ENCODE measurements at places on chromosomes 5 and 9.

GRCh38 chr5:91176288-91177016 lies 206.7 kb downstream of the ARRDC3 start:
- DNase-seq = no peak

- DNase-seq = no peak
Observed at GRCh38 chr5:10623305-10623910, 59.5 kb downstream of the ANKRD33B start.

DNA sequence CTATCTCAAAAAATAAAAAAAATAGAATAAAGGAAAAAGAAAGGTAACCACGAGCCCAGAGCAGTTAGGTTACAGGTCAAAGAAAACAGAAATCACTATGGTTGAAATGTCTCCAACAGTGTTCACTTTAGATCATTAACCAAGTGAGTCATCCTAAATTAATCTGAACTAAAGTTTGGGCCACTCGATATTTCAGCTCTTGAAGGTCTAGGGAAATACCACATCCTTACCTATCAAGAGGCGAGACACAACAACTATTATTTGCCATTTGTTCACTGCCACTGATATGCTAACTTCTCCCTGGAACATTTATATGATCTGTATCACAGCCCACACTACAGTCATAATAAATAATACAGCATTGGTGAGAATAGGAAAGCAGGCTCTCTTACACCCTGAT lies 111.3 kb upstream of the NR5A1 start:
- no peak for DNase-seq

DNA sequence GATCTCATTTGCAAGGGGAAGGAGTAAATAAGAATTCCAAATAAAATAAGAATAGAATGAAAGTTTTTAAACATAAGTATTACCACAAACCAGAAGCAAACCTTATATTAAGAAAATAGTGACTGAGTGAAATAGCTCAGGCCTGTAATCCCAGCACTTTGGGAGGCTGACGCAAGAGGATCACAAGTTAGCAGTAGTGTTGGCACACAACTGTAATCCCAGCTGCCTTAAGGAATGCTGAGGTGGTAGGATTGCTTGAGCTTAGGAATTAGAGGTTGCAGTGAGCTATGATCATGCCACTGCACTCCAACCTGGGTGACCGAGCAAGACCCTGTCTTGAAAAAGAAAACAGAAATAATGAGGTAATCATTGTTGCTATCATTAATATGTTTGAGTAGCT lies 47.0 kb downstream of the APC start:
- no peak for DNase-seq

DNA sequence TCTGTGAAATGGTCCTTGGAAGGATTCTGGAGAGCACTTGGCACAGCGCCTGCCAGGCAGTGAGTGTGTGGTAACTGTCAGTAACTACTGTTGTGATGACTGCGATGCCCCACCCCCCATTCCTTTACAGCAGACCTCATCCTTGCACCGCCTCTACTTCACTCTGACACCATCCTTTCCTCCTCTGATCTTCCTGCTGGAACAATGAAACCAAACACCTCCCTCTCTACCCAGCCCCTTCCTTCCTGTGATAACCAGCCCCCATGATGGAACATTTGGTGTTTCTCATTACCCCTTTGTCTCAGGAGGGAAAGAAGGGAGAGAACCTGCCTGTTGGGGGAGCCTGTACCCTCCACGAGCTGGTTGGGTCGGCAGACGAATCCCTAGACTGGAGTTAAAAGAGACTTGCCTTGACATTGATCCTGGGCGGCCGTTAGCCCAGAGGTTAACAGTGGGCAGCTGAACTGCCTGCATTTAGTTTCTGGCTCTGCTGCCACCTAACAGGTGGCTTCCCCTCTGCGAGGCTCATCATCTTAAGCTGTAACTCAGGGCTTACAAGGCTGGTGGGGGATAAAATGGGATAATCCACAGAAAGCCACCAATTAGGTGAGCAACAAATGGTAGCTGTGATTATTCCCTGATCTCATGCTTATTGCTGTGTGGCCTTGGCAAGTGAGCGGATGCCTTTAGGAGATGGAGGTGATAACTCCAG lies 34.2 kb upstream of the GRPEL2 start:
- DNase-seq = no peak

DNA sequence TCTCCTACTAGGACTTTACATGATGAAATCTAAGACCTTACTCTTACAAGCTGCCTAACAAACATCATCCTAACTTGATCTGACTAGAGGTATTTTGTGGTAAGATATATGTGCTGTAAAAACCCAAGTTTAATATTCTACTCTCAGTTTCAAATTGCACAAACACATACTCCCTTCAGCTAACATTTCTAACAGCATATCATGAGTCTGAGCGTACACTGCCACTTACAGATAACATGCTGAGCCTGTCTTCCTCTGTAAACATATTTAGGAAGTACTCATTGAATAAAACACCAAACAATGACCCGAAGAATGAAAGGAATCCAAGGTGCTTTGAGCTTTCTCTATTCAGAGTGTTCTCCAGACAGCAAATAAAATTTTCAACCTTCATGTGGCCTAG lies 7.9 kb upstream of the ESM1 start:
- no peak for DNase-seq

DNA sequence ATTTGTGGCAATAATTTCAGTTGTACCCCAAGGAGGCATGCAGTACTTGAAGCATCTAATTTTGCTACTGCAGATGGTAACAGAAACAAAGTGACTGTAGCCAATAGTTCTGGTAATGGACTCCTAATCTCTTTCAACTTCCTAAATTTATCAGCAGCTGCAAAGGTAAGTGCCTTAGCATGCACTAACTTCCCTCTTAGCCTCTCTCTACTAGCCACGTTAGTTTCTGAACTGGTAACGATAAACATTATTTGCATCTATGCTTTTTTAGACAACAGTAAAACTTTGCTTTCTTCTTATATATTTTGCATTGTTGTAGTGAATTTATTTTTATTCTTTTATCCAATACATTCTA lies 6.2 kb upstream of the CKS2 start:
- no peak for DNase-seq

GRCh38 chr5:178348356-178349074 lies 115.9 kb upstream of the PHYKPL start:
- no peak for DNase-seq

- no peak for DNase-seq
Observed at GRCh38 chr9:33159777-33160127, 7.4 kb downstream of the B4GALT1 start.

- no peak for DNase-seq
Observed at GRCh38 chr5:96636594-96636993, 25.6 kb upstream of the CAST start.

GRCh38 chr5:139222346-139222745 lies 24.2 kb upstream of the SIL1 start:
- DNase-seq = peak; percentile 49

Data from DMS153 (cell line).